ENCODE measurements at places on chromosomes 2 and 18.

- DNase-seq: no peak
These were observed 8.5 kb upstream of the ANKRD62 start for GRCh38 chr18:12085136-12085535.

- no peak for DNase-seq
These were observed 124.2 kb downstream of the RPRM start for GRCh38 chr2:153354377-153354776.

- no peak for DNase-seq
These were observed 7.5 kb upstream of the SP9 start for GRCh38 chr2:174327021-174327840.

DNA sequence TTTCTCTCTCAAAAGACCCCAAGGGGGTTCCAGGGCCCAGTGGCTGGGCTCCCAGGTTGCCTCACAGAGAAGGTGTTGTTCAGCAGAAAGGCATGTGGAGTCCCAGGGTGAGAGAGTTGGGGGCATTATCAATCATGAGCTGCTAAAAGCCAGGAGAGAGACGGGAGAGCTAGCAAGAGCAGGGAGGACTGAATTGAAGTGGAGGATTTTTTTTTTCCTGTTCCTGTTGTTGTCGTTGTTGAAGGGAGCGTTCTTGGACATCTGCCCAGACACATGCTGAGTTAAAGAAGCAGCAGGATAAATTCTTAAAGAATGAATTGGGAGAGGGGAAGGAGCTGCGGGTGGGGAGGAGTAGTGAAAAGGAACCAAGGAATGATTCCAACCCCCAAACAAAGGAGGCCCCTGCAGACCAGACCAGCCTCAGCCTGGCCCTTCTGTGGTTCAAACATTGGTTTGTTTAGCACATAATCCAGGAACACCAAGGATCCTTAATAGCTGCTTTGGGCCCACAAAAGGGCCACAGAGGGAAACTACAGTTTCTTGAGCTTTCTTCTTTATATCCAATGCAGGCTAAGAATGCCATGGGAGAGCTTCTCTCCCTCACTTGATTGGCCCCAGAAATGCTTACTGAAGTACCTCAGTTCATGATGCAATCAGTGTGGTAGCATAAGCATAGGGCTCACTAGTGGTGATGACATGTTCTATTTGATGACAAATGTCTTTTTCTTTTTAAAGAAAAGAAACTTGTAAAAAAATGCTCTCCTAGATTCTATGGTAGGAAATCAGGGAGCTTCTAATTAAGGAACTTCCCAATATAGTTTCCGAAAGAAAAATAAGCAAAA lies 146.0 kb downstream of the SETBP1 start:
- no peak for DNase-seq

DNA sequence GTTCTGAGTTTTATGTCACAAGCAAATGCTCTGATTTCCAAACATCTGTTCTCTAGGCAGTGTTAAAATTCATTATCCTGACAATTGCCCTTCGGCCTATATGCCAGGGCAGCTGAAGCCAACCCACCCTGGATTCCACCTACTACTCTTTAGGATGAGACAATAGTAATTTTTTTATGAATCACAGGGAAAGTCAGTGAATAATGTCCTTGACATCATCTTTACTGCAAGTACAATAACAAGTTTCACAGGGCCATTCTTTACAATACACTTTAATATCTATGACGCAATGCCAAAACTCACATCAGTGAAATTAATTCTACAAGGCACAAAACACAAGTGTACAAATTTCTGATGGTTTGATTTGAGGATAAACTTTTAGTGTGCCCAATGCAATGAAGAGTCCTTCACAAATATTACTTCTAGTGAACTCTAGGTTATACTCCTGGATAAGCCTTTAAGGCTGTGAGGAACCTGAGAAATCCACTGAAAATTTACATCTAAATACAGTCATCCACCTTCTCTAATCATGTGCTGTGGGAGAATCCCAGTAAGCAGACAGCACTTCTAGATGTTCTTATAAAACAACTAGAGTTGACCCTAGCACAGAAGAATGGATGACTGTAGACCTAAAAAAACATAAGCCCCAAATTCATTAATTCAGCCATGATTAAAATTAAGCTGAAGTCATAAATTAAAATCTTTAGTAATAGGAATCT lies 77.3 kb upstream of the CTLA4 start:
- DNase-seq: no peak

GRCh38 chr2:143347901-143348414 lies 218.7 kb downstream of the ARHGAP15 start:
- DNase-seq: no peak

DNA sequence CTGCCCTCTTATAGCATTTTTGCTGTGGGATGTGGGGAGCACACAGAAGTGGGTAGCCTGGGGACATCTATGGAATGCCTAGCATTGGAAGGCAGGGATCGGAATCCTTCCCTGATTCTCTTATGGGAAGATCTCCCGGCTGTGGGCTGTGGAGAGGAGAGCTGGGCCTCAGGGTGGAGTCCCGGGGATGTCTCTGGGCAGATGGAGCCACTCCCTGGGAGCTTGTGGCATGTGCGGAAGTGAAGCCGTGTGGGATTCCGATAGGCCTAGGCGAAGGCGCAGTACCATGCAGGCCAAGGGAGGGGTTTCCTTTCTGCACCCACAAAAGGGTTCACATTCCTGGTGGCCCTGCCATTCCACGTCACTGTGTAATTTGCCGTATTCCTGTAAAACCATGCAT lies 87.9 kb downstream of the GLI2 start:
- DNase-seq: no peak

DNA sequence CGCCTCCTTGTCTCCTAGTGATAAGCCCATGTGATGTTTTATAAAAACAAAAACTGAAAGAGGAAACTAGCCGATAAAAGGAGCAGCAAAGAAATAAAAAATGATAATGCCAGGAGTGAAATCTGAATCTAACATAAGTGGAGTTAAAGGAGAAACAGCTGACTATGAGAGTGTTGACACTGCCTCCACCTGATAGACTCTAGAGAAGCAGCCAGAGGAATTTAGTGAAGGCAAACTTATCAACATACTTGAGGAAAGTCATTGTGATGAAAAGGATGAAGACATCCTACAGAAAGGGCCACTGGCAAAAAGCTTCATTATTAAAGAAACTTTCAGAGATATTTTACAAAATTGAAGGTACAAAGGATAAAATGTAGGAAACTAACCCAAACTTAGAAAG lies 1.9 kb downstream of the M1AP start:
- no peak for DNase-seq

- no peak for DNase-seq
These were observed 21.7 kb downstream of the INHBB start for GRCh38 chr2:120367649-120368048.

DNA sequence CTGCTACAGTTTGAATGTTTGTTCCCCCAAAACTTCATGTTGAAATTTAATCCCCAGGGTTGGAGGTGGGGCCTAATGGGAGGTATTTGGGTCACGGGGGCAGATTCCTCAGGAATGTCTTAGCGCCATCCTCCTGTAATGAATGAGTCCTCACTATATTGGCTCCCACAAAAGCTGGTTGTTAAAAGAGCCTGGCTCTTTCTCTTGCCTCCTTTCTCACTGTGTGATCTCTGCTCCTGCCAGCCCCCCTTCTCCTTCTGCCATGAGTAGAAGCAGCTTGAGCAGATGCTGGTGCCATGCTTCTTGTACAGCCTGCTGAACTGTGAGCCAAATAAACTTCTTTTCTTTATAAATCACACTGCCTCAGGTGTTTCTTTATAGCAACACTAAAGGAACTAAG lies 721.0 kb upstream of the PKDCC start:
- no peak for DNase-seq

GRCh38 chr18:56934131-56934530 lies 212.8 kb upstream of the BOD1L2 start:
- no peak for DNase-seq

GRCh38 chr2:169585673-169586072 lies 1.5 kb downstream of the PPIG start:
- no peak for DNase-seq

GRCh38 chr2:96163415-96163767 lies 18.2 kb upstream of the DUSP2 start:
- no peak for DNase-seq

DNA sequence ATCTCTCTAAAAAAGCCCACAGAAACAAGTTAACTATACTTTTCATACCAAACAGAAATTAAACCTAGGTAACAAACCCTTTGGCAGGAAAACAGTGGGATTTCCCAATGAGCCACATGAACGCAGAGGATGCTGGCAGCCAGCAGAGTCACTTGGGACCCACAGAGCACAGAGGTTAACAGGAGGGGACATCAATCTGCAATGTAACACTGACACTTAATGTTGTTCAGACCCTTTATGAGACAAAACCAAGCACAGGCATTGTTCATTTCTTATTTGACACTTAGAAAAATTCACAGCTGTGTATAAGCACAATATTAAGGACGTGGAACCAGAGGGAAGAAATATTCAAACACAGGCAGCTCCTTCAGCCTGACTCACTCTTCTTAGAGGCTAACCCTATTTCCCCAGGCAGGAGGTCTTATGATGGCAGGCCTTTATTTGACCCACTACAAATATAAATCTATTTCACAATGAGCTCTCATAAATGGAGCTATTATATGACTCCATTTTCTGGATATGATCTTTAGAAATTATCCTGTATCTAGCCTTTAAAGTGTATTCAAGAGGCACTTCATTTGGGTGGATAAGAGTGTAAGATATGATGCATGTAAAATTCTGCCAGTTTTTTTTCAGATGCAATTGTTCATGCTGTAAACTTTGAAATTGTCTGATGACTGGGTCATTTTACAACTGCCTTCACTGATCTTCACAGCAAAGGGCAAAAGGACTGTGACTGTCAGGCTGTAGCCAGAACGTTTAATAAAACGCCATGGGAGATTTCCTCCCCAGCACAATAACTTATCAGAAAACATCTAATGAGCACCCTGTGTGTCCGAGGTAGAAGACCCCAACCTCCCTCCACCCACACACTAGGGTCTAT lies 132.8 kb upstream of the SATB2 start:
- DNase-seq: no peak

GRCh38 chr2:84938194-84938879 lies 32.6 kb upstream of the KCMF1 start:
- DNase-seq: no peak

GRCh38 chr18:31356025-31356424 lies 20.6 kb upstream of the DSG4 start:
- DNase-seq: no peak

GRCh38 chr2:225488743-225489142 lies 89.2 kb downstream of the NYAP2 start:
- DNase-seq: no peak

- DNase-seq: no peak
These were observed 447 bp downstream of the RETSAT start for GRCh38 chr2:85353876-85354285.

DNA sequence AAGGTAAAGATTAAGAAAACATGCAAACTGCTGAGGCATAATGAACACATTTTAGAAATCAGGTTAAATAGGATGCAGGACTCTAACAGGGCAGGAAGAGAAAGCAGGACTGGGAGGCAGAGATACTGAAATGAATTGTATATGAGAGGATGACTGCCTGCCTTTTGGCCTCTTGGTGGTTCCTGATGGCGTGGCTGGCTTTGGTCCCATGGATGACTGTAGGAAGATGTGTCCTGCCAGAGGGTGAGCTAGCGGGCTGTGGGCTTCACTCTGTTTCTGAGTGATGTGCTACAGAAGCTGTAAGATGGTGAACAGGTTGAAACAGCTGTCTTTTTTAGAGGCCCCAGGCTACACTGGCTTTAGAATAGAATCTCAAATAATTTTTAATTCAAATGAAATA lies 517.0 kb downstream of the SLC4A3 start:
- DNase-seq: no peak

DNA sequence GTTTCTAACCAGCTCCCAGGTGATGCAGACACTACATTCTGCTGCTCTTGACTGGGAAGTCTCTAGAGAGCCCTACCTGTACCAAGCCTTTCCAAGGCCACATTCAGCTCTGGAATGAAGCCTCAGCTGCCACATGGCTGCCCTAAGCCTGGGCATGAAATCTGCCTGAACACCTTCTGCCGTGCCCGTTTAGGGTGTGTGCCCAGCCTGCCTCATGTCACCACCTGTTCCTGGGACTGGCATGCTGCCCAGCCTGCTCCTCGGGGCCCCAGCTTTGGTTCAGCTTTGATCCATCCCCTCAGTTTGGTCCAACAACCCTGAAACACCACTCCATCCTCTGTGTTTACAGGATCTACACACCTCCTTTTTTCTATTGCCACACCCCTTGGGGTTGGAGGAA lies 210.9 kb downstream of the L3MBTL4 start:
- DNase-seq: no peak

- DNase-seq: no peak
These were observed 62.7 kb upstream of the GALNT5 start for GRCh38 chr2:157194844-157195243.

- no peak for DNase-seq
These were observed 260.4 kb downstream of the LPIN1 start for GRCh38 chr2:12006850-12007249.

DNA sequence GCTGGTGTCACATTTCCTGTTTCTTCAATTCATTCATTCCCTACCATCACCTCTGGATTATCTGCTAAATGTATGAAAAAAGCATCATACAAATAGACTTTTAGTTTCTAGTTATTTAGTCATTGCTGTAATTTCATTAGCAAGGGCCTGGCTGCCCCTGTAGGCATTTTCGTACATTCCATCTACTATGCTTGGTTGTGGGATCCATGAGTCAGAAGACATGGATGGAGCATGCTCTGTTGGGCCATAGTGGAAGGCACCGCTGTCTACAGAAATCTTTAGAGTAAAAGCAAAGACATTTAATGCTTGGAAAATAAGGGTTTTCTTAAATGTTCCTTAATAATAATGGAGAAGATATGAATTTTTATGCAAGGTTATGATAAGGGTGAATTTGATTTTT lies 324.8 kb upstream of the MEIS1 start:
- DNase-seq: no peak

- DNase-seq: no peak
These were observed 37.8 kb upstream of the TMEM182 start for GRCh38 chr2:102724016-102724490.

- no peak for DNase-seq
These were observed 491.8 kb upstream of the ACVR2A start for GRCh38 chr2:147353072-147353381.

- DNase-seq: no peak
These were observed 30.9 kb upstream of the IL37 start for GRCh38 chr2:112880091-112880531.

DNA sequence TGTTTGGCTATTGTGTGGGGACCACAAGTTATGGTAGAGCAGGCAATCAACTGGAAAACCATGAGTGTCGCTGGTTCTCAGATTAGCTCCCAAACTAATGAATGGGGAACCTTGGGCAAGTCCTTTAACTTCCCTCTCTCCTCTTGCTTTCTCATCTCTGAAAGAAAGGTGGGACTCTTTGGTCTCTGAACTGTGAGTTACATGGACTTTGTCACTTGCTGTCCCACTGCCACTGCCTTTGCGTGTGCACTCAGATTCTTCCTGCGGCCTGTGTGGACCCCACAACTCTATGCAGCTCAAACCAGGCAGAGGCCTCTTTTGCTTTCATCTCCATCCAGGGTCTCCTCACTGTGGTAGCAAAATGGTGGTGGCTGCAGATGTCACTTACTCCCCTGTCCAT lies 86.7 kb downstream of the RNF144A start:
- DNase-seq: no peak

- no peak for DNase-seq
These were observed 15.7 kb upstream of the PIK3C3 start for GRCh38 chr18:41939326-41939725.

GRCh38 chr18:76656925-76657827 lies 162.1 kb upstream of the ZNF516 start:
- DNase-seq: no peak

- DNase-seq: no peak
These were observed 48.8 kb downstream of the HAUS1 start for GRCh38 chr18:46152808-46153617.
